ENCODE measurements at places on chromosomes 7 and 10. TPM values are rescaled to one million over a fixed set of nuclear protein-coding genes. Genes with fewer than 3 reads are reported as not detected.

- DNase-seq: no peak
Measured at GRCh38 chr7:11540271-11540761, 291.7 kb downstream of the THSD7A start.

DNA sequence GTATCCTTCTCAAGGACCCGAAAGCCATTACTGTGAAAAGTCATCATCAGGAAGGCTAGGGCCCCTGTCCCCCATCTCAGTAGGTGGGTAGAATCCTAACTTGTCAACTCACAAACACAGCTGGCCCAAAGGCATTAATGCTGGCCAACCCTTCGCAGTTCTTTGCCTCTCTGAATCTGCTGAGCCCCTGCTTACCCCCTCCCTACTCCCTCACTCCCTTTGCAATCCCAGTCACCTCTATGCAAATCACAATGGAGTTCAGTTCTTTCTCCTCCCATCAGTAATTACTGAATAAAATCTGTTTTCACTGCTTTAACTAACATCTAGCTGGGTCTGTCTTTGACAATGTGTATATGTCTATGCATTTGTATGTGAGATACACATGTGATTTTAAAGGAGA lies 38.1 kb upstream of the AOAH start:
- DNase-seq: no peak

DNA sequence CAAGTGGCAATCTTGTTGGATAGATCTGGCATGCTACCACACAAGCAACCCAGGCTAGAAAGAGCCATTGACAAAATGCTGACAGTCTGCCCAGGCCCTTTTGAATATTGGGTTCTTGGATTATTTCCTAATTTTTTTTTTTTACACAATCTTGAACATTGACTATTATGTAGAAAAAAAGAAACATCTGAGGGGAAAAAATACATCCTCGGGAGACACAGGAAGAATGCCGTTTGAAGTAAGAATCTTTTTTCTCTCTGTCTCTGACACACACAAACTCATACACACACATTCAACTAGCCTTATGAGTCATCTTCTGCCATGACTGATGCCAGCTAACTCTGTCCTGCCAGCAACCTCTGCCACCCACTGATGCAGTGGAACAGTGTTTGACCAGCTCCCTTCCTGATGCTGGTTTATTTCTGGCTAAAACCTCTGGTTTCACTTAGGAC lies 47.2 kb downstream of the SORBS1 start:
- no peak for DNase-seq

- no peak for DNase-seq
Measured at GRCh38 chr10:74135452-74135851, 15.2 kb downstream of the AP3M1 start.

DNA sequence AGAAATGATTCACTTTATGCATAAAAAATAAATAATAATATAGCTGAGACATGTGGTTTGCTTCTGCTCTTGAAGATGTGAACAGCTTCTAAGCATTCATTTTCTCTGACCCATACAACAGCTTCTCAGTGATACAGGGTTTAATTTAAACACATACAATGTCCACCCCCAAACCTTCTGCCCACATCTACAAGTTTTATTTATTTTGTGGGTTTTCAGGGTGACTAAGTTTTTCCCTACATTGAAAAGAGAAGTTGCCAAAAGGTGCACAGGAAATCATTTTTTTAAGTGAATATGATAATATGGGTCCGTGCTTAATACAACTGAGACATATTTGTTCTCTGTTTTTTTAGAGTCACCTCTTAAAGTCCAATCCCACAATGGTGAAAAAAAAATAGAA lies 17.2 kb downstream of the INHBA start:
- DNase-seq: no peak

- DNase-seq: no peak
Measured at GRCh38 chr7:28169230-28169629, 11.4 kb downstream of the JAZF1 start.

DNA sequence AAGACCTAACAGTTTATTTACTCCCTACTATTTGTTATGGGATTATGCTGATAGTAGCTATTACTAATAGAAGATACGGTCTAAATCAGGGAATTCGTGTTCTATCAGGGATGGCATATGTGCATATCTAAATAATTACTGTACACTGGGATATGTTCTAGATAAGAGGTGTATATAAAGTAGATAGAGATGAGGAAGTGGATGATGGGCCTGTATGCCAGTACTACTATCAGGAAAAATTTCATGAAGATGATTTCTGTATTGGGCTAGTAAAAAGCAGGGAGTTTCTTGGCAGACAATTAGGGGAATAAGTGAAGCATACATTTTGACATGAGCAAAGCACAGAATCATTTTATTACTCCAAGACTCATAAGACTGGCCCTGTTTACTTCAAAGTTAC lies 26.2 kb downstream of the PTPN12 start:
- DNase-seq: no peak

DNA sequence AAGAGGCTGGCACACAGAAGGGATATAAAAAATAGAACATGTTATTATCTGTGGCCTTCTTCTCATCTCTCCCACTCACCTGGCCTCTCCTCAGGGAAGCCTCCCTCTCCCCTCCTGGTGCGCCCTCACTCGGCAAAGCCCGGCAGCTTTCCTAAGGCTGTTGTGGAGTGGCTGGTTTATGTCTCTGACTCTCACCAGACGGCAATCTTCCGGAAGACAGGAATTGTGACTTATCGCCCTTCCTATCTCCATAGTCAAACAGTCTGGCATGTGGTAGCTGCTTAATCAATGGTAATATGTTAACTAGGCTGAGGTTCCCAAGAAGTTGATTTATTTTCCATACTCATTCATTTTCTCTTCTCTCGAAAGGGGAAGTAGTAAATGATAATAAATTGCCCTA lies 78.7 kb downstream of the ATXN7L1 start:
- no peak for DNase-seq

GRCh38 chr7:12695965-12696364 lies 8.5 kb downstream of the ARL4A start:
- DNase-seq: no peak

- no peak for DNase-seq
Measured at GRCh38 chr7:78734626-78735025, 718.8 kb downstream of the MAGI2 start.

GRCh38 chr10:84654671-84655070 lies 326.3 kb downstream of the CCSER2 start:
- DNase-seq: no peak

GRCh38 chr7:75985009-75985517 lies 9.3 kb downstream of the TMEM120A start:
- DNase-seq: no peak

GRCh38 chr10:104521901-104522694 lies 119.0 kb upstream of the SORCS3 start:
- DNase-seq: no peak

DNA sequence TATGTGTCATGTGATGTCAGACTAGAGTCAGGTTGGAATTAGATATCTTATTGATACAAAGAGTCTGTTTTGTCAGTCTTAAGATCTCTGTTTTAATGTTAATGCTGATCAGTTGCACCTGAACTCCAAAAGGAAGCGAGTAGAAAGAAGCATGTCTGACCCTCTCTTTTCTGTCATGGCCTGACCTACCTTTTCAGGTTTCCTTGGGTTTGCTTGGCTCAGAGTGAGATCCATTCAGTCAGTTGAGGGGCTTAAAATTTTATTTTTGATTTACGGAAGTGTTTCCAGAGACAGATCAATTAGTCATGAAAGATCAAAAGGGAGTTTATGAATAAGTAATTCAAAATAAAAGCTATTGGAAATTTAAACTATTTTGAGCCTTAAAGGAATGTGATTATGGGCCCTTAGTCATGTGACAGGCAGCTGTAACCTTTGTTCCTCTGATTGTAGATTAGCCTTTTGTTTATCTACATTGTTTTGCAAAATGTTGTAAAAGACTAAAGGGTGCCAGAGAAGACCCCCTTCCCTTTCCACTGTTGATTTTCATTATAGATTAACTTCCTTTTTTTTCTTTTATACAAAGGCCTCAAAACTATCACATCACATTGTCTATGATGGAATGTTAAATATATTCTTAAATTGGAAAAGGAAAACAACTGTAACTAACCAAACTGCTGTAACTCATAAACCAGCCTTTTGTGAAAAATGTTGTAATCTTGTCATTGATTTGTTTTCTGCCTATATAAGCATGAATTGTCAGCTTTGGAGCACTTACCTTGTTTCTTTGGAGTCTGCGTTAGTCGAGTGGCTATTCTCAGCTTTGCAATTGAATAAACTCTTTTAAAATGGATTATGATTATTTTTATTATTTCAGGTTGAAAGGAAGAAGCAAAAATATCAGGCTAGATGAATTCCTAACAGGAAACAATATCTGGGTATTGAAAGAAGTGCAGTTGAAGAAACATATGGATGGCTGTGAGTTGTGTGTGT lies 195.5 kb upstream of the MBL2 start:
- DNase-seq: no peak

DNA sequence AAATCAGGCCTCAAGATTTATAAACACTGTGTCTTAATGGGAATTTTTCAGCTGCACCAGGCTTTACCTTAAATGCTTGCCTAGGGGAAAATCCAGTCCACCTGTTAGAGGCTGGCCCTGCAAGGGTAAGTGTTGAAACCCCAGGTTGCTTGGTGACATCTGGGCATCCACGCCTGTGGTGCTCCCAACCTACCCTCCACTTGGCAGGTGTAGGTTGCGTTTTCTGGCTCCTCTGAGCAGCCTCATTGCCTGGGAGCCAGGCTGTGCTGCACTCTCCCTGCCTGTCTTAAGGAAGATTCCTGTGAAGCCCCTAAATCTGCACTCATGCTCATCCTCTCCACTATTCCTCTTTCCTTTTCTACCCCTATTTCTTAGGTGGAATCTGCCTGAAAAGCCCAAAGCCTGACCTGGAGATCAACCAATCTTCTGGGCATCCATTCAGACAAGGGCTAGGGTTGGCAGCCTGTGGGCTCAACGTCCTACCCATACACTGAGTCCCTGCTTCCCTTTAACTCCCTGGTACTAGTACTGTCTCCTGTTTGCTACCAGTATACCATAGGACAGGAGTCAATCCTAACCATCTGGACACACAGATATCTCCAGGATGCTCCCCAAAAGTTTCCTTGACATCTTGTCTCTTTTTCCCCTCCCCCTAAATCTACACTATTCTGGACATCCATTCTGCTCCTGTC lies 150.4 kb downstream of the PDE1C start:
- no peak for DNase-seq

DNA sequence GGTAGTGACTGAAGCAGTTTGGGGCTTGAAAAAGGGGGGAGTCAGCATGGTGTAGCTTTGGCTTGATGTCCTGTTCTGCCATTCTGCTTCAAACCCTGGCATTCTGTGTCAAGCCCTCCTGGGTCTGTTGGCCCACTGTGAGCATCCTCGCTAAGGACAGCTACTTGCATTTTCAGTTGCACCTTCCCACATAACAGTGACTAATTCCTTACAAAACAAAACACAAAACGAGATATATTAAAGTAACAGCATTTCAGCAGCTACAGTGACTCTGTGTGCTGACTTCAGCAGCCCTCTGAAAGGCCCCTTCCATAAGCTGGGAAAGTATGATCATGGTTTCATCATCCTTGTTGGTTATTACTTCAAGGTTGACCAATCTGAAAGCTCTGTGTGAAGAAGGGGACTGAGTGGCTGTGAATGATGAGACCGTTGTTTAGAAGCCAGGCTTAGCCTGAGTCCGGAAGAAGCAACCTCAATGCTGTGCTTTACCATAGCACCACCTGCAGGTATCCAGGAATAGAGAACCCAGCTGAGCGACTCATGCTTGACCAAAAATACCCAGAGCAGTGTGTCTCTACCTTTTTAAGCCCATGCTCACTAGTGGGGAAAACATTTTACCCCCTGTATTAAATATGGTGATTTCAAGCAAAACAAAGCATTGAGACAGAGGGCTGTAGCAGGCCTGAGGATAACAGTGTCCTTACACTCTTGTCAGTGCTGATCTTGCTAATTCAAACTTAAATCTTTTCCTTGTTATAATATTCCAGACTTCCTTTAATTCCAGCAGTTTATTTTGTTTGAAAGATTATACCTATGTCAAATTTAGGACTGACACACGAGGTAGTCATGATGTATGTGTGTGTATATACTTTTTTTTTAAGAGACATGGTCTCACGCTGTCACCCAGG lies 42.6 kb upstream of the CC2D2B start:
- no peak for DNase-seq

MYL10 gene
- polyA plus RNA-seq: 0.21 TPM

LIPK gene
- polyA plus RNA-seq: not detected

TBL2 gene
- polyA plus RNA-seq: 37.9 TPM

ARHGAP12 gene
- 35.1 TPM for polyA plus RNA-seq

IKZF5 gene
- 22.5 TPM for polyA plus RNA-seq

ABLIM1 gene
- 102 TPM for polyA plus RNA-seq

ACTL6B gene
- polyA plus RNA-seq: not detected

CYP2C19 gene
- polyA plus RNA-seq: not detected

ADAM8 gene
- 1.3 TPM for polyA plus RNA-seq

CNPY1 gene
- not detected for polyA plus RNA-seq

CISD1 gene
- 62.0 TPM for polyA plus RNA-seq
